Bronchial smooth muscle cell (primary cell): ENCODE measurements at places on chromosomes 4 and X. TPM values are rescaled to one million over a fixed set of nuclear protein-coding genes. Genes with fewer than 3 reads are reported as not detected.

The PACRGL gene
- 16.5 and 18.8 TPM in 2 replicates for total RNA-seq

The REELD1 gene
- not detected in 2 replicates for total RNA-seq

The NEXMIF gene
- not detected in 2 replicates for total RNA-seq

The BTK gene
- not detected in 2 replicates for total RNA-seq

The OTC gene
- total RNA-seq: 0.09 and 0.16 TPM in 2 replicates

The OTUD6A gene
- not detected in 2 replicates for total RNA-seq

The TEC gene
- 0.60 and 0.79 TPM in 2 replicates for total RNA-seq

The ESX1 gene
- not detected in 2 replicates for total RNA-seq

The USP26 gene
- not detected in 2 replicates for total RNA-seq

The SPARCL1 gene
- total RNA-seq: 1.3 and 1.5 TPM in 2 replicates

The VAMP7 gene
- total RNA-seq: 23.4 and 30.9 TPM in 2 replicates

The ASMT gene
- 0.09 TPM in 1 of 2 replicates, not detected in the other for total RNA-seq

The CYTL1 gene
- 0.47 TPM in 1 of 2 replicates, not detected in the other for total RNA-seq

The HGFAC gene
- under 0.01 and 0.26 TPM in 2 replicates for total RNA-seq

The RAB39B gene
- total RNA-seq: 1.7 and 2.5 TPM in 2 replicates

The TEX11 gene
- not detected in 2 replicates for total RNA-seq

The STARD8 gene
- 5.2 TPM in 2 replicates for total RNA-seq

The RBMXL3 gene
- not detected in 2 replicates for total RNA-seq
